GM12891 (cell line): ENCODE measurements at places on chromosomes 2 and 18.

GRCh38 chr18:35624146-35624545 lies 42.6 kb downstream of the GALNT1 start:
- no peak for DNase-seq

DNA sequence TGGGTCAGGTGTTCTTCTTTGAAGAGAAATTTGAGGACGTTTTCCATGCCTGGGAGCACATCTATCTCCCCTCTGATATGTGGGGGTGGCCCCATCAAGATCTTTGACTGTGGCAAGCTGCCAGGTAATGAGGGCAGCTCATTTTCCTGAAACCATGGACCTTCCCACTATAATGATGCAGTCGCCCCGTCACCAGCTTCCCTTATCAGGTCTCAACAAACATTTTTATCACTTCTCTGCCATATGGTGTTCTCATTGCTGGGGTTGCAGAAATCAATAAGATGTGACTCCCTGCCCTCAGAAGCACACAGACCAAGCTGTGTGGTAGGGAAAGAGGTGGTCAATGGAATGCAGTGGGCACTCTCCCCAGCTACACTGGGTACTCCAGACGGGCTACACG lies 48.4 kb upstream of the B3GNT7 start:
- no peak for DNase-seq

DNA sequence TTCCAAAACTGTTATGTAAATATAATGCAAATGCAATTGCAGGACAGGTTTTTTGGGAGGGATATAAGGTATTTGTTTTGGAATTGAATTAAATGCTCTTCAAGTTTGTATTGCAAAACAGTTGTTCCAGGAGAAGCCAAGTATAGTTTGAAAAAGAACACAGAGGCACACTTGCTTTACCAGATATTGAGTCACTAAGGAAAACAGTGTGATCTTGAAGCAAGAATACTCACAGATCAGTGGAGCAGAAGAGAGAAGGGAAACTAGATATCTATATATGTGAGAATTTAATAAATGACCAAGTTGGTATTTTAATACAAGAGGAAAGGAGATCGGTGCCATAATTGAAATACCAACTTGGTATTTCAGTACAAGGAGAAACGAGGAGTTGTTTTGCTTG lies 178.9 kb downstream of the CAPN13 start:
- DNase-seq, result no peak

DNA sequence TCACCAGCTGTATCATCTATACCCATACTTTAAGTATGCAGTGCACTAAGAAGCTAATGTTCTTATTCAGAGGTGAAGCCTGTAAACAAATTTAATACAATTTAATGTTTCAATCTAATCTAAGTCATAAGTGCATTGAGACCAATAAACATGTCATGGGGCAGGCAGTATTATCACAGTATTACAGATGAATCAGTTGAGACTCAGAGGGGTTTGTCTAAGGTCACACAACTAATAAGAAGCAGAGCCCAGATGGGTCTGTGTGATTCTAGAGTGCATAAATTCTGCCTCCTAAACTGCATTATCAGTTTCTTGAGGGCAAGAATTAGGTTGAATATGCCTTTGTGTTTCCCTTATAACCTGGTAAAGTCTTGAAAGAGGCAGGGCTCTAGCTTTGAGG lies 140.9 kb upstream of the RNF152 start:
- no peak for DNase-seq

DNA sequence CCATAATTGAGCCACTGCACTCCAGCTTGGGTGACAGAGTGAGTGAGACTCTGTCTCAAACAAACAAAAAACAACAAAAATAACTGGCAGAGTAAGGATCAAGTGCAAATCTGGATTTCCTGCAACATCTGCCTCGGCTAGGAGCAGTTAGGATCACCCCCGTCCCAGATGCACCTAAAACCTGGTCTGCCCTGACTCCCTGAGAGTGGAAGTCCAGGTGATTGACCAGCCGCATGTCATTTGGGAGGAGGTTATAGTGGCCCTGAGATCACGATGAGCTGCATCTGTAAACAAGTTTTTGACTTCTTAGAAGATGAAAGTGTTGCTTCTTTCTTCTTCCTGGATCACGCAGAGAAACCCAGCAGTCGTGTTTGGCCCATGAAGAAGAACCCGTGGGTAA lies 5.0 kb upstream of the ESPNL start:
- DNase-seq, result no peak

- no peak for DNase-seq
Measured at GRCh38 chr2:239368321-239368720, 32.5 kb downstream of the HDAC4 start.

DNA sequence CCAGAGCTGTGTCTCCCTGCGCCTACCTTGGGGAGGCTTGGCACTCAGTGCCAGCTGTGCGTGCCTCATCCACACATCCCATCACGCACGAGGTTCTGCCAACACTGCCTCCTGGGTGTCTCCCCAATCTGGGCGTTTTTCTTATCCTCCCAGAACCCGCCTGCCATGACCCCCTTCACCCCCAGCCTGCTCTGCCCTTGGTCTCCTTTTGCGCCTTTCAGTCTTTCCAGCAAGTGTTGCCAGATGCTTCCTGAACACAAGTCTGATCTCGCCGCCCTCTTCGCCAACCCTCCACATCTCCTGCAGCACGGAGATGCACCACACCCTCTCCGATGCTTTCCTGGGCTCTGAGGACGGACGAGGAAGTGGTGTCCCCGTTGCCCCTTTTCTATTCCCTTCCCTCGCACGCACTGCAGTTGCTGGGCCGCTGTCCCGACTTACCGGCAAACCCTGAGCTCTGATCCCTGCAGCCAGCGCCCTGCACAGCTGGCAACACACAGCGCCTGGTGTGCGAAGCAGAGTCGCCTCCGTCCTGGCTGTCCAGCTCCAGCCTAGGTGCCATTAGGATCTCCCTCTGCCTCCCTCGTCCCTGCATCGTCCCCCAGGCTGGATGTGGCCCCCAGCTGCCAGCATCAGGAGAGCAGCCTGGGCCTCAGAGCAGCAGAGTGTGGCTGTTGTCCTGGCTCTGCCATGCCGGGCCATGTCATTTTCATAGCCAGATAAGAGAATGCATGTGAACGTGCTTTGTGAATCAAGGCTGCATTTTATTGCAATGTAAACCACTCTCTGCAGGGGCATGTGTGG lies 22.6 kb upstream of the ALLC start:
- DNase-seq, result no peak

- no peak for DNase-seq
Measured at GRCh38 chr18:45073556-45073955, 392.9 kb downstream of the SETBP1 start.
